Substantia nigra (tissue), 51 donors: ENCODE measurements at places on chromosomes 3 and 15.

DNA sequence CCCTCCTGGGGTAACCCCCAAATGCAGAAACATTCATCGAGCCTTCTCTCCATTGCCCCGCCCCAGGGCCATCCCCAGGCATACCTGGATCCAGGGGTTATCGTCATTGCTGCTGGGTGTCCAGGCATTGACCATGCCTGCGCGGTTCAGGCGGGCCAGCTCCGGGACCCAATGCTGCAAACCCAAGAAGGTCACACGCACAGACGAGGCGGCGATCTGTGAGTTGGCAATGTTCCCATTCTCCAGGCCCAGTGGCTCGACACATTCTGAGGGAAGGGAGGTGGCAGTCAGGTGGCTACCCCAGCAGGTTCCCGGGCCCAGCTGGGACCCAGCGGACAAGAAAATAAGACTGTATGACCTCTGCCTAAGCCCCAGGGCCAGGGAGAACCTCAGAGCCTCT lies 6.1 kb downstream of the MFGE8 start:
- DNase-seq: no peak

DNA sequence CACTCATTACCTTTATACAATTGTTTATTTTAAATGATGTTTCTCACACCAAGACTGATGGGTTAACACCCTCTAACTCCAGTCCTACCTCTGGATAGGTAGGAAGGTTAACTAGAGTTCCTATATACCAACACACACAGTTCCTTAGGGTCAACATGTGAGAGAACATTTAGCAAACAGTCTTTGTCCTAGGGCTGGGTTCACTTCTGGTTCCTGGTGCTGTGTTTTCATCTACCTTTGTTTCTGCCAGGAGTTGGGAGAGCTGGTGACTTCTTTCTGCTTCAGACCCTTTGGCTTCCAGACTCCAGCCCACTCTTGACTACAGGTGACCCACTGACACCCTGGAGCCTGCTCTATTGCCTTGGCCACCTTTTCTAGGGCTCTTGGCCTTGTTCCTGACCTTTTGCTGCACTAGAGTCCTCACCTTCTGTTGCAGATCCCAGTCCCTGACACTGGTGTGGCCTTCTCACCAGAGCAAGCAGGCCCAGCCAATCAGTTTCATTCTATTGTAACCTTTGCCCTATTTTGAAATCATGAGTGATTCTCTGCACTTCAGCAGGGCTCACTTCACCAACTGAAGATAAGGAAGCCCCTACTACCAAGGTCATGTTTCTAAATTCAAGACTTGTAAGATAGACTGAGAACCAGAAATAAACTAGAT lies 50.0 kb upstream of the SECISBP2L start:
- DNase-seq: no peak

- DNase-seq: no peak
Measured at GRCh38 chr15:80558631-80559319, 136.3 kb upstream of the ABHD17C start.

- DNase-seq: no peak
Measured at GRCh38 chr3:150710097-150710496, 6.4 kb upstream of the ERICH6 start.

DNA sequence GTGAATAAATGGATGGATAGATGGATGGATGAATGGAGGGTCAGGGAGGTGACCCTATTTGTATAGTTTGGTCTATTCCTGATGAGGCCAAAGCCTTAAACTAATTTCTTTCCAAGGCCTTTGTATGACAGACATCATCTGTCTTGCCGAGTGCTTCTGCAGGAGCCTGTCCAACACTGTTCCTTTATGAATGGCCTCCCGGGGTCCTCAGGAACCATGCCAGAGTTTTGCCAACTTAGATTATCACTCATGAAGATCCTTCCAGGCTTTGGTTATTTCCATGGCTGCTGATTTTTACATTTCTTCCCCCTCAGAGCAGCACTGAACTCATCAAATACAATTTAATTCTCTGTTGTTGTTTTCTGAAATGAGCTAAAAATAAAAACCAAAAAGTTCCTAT lies 133.0 kb upstream of the SOX2 start:
- DNase-seq: no peak

GRCh38 chr3:188351648-188352047 lies 197.7 kb downstream of the LPP start:
- no peak for DNase-seq

DNA sequence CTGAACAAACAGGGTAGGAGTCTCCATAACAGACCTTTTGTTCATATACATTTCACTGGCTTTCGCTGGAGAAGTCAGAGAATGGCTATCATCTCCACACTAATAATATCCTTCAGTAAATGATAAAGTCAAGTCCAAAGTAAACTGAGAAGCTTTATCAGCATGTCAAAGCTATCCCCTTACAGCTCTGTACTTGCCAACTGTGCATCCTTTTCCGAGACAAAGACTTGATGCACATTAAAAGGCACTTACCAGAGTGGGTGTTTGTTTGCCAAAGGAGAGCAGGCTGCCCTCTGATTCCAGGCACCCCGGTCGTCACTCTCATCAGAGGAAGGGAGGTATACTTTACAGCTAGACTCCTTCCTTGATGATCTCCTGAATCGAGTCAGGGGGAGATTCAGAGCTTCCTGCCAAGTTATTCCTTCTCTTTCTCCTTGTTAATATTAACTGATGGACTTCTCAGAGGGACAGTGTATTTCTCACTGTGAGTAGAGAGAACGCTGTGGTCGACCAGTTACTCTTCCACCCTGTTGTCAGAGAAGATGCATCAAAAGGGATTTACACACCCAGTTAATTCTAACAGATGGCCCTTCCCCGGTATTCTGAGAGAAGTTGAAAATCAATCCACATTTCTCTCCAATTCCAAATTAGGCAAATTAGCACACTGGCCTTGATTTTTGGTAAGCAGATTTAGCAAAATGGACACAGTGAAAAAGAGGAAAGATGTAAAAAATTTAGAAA lies 504.7 kb upstream of the NR2F2 start:
- DNase-seq: no peak
